ENCODE measurements at places on chromosomes 3 and 15.
A peak's percentile ranks its signal among the peaks of the same experiment; 100 is the strongest.

DNA sequence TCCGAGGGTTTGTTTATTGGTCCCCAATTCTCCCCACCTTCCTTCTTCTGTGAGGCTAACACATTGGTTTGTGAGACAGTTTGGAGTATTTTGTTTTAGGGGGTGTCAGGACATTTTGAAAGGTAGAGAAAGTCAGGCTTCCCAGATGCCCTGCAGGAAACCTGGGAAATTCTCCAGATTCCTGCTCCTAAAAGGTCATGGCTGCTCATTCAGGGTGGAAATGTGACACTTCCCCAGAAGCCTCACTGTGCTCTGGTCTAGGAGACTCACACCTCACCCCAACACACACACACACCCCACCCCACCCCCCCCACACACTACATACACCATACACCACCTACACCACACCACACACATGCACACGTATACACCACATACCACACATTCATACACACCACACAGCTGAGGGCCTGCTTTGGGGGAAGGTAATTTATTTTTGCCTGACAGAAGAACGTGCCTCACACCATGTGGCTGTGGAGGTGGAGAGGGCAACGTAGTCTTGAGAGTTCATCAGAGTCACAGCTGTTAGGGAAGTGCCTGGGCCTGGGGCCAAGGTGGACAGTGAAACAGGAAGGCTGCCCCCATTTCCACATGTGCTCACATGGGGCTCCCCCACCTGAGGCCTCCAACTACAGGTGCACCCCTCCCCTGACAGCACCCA is 40.4 kb upstream of the LIMD1 start:
- no peak for DNase-seq

DNA sequence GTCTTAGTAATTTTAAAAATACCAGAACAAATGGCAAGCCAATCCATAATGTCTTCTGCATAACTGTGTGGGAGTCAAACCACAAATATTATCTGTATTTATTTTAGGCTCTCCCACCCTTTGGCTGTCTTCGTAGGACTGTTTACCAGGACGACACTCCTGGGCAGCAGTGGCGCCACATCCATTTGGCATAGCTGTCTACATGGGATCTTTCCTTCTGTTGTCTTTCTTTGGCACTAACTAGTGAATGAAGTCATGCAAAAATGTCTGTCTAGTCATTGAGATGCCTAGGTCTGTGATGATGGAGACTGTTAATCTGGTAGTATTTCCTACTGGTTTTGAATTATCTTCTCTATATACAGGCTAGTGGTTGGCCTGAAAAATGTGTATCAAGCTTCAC is 54.0 kb upstream of the CHMP2B start:
- DNase-seq, result no peak

GRCh38 chr3:183592821-183593220 is 37.3 kb upstream of the KLHL6 start:
- DNase-seq, result no peak

GRCh38 chr3:191378142-191378812 is 48.0 kb upstream of the UTS2B start:
- DNase-seq, result no peak

DNA sequence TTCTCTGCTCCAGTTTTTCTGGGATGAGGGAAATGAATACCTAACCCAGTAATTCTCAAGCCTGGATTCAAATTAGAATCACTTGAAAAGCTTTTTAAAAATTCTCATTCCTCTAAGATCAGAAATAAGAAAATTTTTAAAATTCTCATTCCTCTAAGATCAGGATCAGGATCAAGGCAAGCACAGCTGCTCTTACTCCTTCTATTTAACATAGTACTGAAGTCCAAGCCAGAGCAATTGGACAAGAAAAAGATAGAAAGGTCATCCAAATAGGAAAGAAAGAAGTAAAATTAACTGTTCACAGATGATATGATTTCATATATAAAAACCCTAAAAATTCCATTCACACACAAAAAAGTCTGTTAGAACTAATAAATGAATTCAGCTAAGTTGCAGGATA is 24.2 kb upstream of the CLRN1 start:
- DNase-seq, result no peak

DNA sequence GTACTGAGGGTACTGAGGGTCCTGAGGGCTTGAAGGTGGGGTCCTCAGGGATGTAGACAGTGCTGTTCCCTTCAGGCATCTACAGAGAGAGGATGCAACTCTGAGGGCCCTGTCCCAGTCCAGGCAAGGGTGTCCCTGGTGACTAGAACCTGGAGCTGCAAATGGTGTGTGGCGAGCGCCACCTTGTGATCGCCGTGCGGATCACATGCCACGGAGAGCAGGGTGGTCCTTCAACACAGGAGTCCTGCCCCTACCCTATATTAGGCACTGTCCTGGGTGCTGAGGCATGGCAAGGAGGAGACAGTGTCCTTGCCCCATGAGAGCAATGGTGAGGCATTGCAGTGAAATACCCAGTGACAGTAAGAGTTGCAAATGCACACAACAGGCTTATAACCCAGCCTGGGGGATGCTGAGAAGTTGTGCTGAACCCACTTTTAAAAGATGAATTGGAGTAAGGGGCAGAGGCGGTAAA is 23.6 kb downstream of the RHCG start:
- peak; percentile 37 for DNase-seq

DNA sequence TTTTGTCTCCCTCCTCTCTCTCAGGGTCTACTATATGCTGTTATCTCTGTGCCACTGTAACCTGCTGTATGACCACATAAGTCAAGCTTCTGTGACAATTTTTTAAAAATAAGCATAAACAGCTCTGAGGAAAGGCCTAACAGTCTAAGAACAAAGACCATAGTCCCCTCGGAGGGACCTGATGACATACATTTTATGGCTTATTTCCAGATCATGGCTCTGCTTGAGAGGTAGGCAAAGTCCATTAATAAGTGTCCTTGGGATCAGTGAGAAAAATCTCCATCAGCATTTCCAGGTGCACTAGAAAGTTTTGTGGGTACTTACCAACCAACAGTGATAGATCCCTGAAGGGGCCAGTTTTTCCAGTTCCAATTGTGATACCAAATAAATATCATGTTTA is 123.8 kb downstream of the TNIK start:
- no peak for DNase-seq

DNA sequence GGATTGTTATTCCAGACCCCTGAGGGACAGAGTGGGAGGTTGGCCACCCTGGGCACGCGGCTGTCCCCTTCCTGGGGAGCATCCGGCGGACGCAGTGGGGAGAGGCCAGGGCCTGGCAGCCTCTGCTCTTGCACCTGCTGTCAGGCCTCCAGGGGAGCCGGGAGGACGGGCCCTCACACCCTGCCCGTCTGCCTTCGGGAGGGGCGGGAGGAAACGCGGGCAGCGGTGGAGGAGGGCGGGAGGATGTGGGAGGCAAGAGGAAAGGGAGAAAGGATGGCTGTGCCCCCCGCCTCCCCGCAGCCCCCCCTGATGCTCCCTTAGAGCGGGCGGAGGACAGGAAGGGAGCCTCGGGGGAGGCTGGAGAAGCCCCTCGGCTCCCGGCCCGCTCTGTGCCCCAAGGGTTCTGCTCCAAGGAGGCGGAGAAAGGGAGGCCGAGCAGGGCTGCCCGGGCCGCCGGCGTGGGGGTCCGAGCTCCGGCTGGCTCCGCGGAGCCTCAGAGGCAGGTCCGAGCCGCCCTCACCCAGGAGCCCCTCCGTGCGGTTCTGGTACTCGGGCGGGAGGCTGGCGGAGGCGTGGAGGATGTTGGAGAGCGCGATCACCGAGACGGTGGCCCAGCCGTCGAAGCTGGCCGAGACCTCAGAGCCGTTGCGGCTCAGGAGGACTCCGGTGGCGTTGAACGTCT is 40.9 kb downstream of the MUC20 start:
- no peak for DNase-seq

GRCh38 chr3:54358316-54358715 is 236.0 kb downstream of the CACNA2D3 start:
- DNase-seq, result no peak

GRCh38 chr15:67013696-67014095 is 51.7 kb upstream of the SMAD3 start:
- DNase-seq, result no peak

DNA sequence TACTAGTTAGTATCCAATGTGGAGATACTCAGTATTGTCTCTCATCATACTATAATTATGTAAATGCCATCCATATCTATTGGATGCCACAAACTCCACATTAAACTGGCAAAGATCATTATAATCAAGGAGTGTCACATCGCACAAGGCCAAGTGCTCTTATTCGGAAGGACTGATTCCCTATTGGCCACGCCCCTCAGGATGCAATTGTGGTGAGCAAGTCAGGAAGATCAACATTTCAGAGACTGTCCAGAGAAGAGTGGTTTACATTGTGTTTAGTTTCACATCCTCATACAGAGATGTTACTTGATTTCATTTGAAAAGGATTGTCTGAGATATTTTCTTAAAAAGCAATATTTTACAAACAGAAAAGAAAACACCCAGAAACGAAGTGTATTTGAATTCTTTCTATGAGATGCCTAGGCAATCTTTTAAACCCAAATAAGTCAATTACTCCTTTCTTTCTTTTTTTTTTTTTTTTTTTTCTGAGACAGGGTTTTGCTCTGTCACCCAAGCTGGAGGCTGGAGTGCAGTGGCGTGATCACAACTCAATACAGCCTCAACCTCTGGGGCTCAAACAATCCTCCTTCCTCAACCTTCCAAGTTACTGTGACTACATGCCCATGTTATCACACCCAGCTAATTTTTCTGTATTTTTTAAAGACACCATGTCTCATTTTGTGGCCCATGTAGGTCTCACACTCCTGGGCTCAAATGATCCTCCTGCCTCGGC is 369.1 kb downstream of the RBMS3 start:
- no peak for DNase-seq

- no peak for DNase-seq
Observed at GRCh38 chr3:33030802-33031201, 66.1 kb downstream of the GLB1 start.

DNA sequence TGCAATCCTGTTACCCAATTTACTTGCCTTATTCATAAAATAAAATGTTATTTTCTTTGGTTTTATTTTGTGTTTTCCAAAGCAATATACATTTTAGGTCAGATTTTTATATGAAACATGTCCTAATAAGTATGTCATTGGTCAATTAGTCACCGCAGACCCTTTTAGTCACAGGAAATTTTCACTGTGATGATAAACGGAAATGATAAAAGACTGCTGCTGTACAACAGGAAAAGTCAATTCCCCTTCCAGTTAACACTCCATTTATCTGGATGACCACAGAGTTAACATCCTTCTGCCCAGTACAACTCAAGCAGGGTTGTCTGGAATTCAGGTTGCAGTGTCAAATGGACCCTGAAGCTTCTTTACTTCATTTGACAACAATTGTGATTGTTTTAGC is 175.2 kb downstream of the LSAMP start:
- no peak for DNase-seq

DNA sequence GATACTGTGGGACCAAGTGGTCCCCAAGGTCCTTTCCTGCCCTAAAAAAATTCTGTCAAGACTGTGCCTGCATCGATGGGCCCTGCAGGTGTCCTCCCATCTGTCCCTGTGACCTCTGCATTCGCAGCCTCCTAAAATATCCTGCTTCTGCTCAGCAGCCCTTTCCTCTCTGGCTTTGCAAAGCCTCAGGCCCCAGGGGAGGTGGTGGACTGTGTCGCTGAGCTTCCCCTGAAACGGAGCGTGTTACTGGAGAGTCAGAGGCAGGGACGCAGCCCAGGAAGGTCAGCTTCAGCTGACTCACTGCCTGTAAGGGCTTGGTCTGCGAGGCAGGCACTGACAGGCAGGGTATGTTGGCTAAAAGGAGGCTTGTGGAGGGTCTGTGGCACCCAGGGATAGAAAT is 110.0 kb downstream of the RAB11A start:
- DNase-seq, result no peak

DNA sequence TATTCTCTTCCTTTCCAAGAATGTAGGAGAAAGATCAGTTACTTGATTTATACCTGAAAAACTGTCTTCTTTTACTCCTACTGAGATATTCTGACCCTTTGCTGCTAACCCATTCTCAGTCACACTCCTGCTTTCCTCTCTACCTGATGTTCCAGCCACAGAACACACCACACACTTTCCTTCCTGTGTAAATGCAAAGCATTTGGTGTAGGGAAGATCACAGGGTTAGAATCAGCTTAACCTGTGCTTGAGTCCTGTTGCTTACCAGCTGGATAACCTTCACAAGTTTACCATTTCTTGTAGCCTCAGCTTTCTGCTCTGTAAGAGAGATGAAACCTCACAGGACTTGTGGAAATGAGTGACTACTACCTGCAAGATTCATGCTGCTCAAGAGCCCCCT is 489.8 kb upstream of the GOLIM4 start:
- no peak for DNase-seq

DNA sequence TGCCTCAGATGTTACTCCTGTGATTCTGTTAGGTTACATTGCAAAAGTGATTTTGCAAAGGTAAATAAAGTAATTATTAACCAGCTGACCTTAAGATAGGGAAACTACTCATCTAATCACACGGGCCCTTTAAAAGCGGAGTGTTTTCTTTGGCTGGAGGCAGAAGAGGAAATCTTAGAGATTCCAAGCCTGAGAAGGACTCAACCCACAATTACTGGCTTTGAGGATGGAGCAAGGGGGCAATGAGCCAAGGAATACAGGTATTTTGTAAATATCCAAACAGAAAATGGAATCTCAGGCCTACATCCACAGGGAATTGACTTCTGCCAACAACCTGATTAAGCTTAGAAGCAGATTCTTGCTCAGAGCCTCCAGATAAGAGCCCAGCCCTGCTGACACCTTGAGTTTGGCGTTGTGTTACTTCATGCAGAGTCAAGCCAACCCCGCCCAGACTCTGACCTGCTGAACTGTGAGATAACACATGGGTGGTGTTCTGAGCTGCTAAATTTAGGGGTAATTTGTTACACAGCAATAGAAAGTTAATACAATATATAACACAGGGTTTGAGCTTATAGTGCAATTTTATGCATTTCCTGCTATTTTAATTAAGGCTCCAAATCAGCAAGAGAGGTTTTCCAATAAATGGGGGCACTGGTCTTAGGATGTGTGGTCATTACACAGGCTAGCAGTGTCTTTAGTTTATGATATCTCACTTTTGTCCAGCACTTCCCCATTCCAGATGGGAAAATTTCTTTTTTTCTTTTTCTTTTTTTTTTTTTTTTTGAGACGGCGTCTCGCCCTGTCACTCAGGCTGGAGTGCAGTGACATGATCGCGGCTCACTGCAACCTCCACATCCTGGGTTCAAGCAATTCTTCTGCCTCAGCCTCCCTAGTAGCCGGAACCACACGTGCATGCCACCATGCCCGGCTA is 19.5 kb downstream of the NFKBIZ start:
- DNase-seq, result no peak

All from stimulated activated CD4-positive, alpha-beta T cell treated with anti-CD3 and anti-CD28 coated beads, Interleukin-12 subunit alpha, Interleukin-12 subunit beta, amount 100 ng/mL, for 48 hours (primary cell).